ENCODE measurements at places on chromosomes 4 and X.
A peak's percentile ranks its signal among the peaks of the same experiment; 100 is the strongest.

GRCh38 chr4:5797866-5798265, 86.9 kb downstream of the EVC start:
- DNase-seq: no peak

DNA sequence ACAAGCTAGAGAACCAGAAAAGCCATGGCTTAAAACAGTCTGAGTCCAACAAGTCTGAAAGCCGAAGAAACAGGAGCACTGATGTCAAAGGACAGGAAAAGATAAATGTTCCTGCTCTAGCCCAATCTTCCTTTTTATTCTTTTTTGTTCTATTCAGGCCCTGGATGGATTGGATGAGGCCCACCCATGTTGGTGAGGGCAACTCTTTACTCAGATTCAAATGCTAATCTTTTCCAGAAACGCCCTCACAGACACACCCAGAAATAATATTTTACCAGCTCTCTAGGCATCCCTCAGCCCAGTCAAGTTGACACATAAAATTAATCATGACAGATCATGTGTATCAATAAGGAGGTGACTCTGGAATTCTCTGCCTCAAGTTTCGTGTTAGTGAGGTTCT, 1002.7 kb downstream of the STPG2 start:
- no peak for DNase-seq

- no peak for DNase-seq
Observed at GRCh38 chr4:19728773-19729172, 522.9 kb upstream of the SLIT2 start.

GRCh38 chr4:187501731-187502130, 493.8 kb upstream of the ZFP42 start:
- no peak for DNase-seq

GRCh38 chr4:6908432-6909112, 1.1 kb upstream of the TBC1D14 start:
- no peak for DNase-seq

GRCh38 chrX:100895365-100896075, 21.4 kb upstream of the NOX1 start:
- no peak for DNase-seq

- DNase-seq: peak; percentile 68
Observed at GRCh38 chrX:11367609-11368430, 74.6 kb downstream of the AMELX start.

DNA sequence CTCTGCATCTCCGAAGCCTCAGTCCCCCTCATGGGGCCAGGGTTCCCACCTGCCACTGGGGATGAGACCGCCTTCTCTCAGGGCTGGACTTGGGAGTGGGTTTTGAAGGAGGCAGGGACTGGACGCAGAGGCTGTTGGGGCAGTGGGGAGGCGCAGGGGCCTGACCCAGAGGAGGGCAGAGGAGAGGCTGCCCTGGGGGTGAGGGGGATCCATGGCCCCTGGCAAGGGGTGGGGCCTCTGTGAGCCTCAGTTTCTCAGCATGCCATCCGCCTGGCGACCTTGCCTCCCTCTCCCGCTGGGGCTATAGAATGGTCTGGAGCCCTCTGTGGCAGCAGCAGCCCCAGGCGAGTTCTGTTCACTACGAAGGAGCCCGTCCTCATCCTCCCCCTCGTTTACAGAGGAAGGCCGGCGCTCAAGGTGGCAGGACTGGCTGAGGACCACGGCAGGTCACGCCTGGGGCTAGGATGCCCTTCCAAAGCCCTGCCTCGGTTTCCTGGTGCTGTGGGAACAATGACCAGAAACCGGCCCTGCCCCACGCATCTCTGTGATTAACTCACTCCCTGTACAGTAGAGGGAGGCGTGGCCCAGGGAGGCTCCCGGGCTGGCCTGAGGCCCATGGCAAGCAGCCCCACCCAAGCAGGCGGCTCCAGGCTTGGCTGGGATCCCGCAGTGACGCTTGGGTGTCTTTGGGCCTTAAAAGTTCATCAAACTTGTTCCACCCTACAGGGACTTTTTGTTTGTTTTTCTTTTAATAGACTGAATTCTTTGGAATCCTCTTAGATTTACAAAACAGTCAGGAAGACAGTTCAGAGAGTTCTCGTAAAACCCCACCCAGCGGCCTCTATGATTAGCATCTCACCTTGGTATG, 16.0 kb upstream of the SH3TC1 start:
- no peak for DNase-seq

- no peak for DNase-seq
Observed at GRCh38 chr4:61886131-61886530, 686.0 kb downstream of the ADGRL3 start.

DNA sequence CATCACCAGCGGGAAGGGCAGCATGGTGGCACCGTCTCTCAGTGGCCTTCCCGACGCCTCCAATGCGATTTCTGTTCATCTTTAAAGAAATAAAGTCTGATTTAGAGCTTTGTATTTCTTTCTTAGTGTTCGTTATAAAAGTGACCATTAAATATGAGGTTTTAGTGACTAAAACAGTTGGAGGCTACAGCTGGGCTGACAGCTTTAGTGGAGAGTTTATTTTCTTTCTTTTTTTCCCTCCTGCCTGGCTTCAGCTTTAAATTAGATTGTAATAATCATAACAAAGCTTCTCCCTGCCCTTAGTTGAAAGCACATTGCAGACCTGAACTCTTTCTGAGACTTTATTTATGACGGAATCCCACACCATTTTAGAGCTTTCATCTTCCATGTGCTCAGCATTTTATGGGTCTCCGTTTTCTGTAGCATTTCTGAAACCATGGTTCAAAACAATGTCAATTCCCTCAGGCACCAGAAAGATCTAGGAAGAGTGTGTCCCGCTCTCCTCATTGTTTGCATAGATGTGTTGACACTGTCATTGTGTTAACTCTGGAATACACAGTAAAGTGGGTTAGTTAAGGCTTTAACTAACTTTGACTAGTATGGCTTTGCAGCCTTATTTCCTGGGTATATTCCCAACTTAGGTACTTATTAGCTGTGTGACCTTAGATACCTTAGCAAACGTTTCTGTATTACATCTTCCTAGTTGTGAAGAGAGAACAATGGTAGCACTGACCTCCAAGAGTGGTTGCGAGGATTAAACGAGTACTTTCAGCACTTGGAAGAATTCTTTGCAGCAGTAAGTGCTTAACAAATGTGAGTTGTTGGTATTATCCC, 97.4 kb upstream of the PGRMC2 start:
- DNase-seq: no peak

DNA sequence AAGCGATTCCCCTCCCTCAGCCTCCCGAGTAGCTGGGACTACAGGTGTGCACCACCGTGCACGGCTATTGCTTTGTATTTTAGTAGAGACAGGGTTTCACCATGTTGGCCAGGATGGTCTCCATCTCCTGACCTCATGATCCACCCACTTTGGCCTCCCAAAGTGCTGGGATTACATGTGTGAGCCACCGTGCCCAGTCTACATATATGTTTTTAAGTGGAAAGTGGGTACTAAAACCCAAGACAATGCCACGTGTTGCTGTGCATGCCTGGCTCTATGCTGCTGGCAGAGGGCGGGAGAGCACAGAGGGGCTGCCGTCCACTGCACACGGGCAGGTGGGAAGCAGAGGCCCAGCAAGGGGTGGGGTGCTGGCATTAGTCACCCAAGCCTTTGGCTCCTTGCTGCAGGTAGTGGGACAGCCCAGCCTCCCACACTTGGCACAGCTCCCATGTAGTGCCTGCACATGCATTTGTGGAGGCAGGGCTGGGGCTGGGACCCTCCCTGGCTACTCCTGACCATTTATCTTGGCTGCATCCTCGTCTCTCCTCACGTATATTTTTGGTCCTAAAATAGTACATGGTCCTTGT, 3.5 kb downstream of the EMD start:
- no peak for DNase-seq

GRCh38 chr4:33058998-33059397, 2338.8 kb downstream of the PCDH7 start:
- no peak for DNase-seq

- DNase-seq: no peak
Observed at GRCh38 chr4:57018980-57019379, 40.3 kb downstream of the POLR2B start.

- no peak for DNase-seq
Observed at GRCh38 chr4:146855761-146856160, 89.9 kb downstream of the TTC29 start.

DNA sequence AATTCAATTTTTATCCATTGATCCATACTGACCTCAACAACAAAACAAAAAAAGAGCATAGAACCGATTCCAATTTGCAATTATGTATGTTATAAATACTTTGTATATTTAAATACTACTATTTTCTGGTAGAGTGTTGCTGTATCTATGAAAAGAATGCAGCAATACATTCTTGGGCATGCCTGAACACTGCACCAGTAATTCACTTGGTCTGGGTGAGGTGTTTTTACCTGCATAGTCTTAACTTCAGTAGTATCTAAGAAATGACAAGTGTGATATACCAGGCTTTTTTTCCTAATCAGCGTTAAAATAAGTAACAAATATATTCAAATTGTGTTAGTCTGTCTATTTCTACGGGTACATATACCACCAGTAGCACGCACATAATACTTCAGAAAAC, 120.2 kb downstream of the KLHL13 start:
- no peak for DNase-seq

DNA sequence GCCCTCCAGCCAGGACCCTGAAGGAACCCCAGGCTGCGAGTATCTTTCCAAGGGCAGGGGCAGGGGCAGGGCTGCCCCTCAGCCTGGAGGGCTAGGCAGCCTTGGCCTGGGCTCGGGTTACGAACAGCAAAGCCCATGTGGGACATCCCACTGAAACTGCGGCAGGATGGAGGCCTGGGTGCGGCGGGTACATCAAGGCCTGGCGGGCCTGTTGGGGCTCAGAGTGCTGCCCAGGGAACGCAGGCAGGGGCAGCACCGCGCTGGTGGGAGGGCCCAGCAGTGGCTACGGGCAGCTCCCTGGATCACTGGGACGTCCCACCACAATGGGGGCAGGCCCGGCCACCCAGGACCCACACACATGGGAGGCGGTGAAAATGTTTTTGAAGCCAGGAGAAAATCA, 10.9 kb downstream of the NAT8L start:
- DNase-seq: no peak

DNA sequence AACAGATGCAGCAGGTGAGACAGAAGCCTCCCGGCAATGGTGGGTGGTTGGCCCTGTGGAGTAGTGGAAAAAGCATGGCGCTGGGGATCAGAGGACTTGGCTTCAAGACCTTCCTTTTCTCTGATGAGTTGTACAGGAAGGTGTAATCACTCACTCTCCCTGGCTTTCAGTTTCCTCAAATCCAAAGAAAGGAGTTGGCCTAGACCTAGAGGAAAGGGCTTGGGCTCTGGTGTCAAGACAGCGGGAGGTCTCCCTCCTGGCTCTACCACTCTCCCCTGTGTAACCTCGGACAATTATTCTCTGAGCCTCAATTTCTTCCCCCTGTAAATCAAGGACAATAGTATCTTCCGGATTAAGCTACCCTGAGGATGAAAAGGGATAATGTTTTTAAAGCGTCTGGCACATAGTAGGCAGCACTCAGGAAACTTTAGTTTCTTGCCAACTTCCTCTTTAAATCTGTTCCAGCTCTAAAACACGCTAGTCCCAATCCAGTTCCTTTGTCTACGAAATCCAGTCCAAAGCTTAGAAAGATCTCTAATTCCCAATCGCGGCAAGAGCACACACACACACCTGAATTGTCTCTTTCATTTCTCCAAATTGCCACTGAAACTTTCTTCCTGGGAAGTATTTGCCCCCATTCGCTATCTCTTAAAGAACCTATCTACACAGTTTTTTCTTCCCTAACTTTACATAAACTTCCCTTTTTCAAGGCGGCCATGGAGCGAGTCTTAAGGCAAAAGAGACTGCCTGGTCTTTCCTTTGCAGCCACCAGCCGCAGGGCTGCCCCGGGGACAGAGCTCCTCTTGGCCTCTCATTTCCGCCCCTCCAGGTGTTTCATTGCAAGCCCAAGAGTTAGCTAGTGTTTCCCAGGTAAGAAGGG, 29.9 kb upstream of the GPC4 start:
- DNase-seq: no peak

GRCh38 chr4:7857993-7858392, 81.7 kb downstream of the AFAP1 start:
- no peak for DNase-seq

DNA sequence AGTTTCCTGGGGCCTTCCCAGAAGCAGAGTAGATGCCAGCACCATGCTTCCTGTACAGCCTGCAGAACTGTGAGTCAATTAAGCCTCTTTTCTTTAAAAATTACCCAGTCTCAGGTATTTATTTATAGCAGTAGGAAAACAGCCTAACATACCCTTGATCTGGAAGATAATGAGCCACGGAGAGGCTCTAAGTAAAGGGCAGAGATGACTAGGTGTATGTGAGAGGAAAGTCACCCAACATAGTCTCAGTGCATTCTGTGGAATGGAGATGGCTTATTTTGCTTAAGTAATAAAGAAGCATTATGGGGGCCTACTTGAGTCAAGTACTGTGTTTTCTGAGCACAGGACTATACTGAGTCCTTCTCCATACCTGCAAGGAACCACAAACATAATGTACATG, 199.5 kb downstream of the CPEB2 start:
- no peak for DNase-seq

DNA sequence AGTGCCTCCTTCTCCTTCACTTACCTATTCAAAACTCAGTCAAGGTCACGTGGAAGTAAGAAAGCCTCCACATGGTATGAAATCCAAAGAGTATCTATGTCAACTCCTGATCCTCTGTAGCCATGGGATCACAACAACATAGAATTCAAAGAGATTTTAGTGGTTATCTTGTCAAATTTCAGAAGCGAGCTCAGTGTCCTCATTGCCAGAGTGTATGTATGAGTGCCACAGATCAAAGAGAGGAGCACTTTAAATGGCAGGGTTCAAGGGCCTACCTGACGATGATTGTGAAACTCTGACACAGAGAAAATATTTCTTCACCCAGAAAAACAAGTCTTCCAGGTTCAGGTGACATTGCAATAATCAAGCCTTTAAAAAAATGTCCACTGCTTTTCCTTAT, 1.2 kb upstream of the ACE2 start:
- no peak for DNase-seq

- DNase-seq: no peak
Observed at GRCh38 chr4:47703956-47704355, 133.9 kb downstream of the CORIN start.

DNA sequence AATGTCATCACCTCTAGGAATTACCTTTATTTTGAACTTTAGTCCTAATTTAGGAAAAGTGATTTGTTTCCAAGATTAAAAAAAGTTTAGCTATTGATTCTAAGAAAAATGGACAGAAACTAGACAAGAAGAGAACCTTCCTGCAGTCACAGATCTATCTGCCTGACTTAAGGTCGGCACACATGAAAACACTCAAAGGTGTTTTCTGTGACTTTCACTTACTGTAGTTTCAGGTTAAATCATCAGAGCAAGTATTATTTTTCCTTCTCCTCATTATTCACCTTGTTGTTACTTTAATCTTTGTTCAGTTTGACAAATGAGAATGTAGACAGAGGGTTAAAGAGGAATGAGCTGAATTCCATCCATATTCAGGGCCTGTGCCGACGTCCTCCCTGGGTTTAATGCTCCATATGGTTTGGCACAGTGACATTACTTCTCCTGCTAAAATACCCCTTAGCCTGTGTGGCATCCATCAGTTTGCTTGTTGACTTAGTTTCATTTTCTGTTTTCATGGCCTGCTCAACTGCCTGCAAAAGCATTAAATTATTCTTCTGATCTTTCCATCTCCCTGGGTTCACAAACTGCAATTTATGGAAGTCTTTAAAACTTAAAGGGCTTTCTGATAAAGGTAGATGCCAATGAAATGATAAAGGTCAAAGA, 352.7 kb downstream of the NKX6-1 start:
- no peak for DNase-seq

Measured in CMK (cell line).